Kidney (tissue), 22 donors: ENCODE measurements at places on chromosomes 11 and 22.

DNA sequence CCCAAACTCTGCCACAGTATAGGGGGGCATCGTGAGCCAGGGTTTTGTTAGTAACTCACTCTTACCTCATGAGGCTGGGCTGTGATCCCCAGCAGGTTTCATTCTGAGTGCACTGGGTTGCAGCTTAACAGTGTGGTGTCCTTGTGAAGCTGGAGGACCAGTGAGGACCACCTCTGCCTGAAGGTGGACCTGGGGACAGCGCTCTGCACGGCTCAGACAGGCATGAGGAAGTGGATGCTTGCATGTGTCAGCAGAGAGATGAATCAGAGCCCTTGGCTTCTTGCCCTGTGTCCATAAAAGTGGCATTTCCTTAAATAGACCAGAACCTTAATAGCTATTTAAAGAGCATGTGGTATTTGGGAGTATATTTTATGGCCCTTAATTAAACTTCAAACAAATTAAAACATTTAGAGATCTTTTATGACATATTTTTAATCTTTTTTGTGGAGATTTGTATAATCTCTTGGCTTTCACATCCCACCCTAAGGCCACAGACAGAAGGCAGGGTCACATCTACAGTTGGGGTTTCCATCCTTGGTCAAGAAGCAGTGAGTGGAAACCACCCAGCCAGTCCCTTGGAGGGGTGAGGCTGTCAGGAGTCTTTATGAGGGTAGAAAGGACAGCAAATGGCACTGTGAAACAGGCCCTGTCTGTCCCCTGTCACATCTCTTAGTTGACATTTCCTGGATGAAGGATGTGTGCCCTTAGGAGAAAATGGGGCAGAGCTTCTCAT, 24.8 kb upstream of the ADORA2A start:
- peak; percentile 78 for DNase-seq

DNA sequence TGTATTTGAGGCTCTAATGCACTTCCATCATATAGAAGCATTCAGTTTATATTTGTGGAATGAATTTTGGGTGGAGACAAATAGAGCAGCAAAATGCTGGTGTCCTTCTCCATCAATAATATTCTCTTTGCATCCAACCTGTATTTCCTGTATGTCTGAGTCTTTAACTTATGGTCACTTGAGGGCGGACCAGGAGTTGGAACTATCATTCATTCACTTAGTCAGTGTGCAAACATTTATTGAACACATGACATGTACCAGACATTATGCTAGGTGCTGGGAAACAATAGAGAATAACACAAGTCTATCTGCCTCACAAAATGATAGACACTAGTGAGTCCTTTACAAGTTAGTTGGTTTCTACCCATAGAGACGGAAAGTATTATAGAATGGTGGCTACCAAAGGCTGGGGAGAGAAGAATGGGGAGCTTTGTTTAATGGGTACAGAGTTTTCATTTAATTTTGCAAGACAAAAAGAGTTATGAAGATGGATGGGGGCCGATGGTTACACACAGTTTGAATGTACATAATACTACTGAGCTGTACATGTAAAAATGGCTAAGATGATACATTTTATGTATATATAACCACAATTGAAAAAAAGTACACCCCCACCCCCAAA, 4.6 kb upstream of the TMEM123 start:
- no peak for DNase-seq

GRCh38 chr11:126452241-126453101, 97.0 kb downstream of the ST3GAL4 start:
- peak; percentile 69 for DNase-seq

- no peak for DNase-seq
These were observed 499.0 kb upstream of the CCDC179 start for GRCh38 chr11:23359297-23359696.

- no peak for DNase-seq
These were observed 4.4 kb downstream of the CAT start for GRCh38 chr11:34443136-34443535.

DNA sequence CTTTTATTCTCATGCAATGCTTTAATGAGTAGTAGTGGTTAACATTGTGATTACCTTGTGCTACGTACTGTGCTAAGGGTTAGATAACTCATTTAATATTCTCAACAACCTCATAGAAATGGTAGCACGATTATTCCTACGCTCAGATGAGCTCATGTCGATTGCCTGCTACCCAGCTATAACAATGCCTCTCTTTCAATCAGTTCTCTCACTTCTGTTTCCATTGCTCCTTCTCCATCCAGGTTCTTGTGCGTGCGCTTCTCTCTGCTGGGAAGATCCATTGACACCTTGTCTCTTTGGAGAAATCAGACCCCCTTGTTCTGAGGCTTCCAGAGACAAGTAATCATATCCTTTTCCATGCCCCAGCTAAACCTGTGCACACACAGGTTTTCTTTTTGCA, 120.8 kb downstream of the NECTIN1 start:
- DNase-seq: no peak

- no peak for DNase-seq
These were observed 126.0 kb downstream of the SYN3 start for GRCh38 chr22:32932176-32932575.

DNA sequence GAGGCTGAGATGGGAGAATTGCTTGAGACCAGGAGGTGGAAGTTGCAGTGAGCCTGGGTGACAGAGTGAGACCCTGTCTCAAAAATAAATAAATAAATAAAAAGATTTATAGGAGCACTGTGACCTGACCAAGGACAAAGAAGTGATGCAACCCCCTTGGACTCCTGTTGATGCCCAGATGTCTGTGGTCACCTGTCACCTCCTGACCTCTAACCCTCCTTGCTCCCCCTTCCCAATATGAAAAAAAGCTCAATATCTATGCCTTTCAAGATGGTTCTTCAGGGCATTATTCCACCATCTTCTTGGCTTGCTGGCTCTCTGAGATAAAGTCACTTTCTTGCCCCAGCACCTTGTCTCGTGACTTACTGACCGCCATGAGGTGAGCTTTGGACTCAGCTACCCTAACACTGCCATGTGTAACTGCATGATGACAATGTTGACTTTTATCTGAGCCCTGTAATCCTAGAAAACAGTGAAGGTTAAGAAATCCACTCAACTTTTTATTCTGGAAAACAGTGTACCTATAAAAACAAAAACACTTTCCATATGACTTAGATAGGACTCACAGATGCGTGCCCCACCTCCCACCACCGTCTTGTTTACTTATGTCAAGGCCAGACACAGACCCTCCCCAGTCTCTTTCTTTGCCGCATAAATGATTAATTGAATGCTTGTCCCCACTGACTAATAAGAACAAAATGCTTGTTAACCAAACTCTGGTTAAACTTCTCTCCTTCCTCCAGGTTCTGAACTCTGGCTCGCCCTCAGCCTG, 360.5 kb downstream of the BUD13 start:
- no peak for DNase-seq

- DNase-seq: no peak
These were observed 39.7 kb upstream of the ETS1 start for GRCh38 chr11:128626913-128627665.

GRCh38 chr22:30436196-30436595, 10.6 kb downstream of the MTFP1 start:
- DNase-seq: no peak

DNA sequence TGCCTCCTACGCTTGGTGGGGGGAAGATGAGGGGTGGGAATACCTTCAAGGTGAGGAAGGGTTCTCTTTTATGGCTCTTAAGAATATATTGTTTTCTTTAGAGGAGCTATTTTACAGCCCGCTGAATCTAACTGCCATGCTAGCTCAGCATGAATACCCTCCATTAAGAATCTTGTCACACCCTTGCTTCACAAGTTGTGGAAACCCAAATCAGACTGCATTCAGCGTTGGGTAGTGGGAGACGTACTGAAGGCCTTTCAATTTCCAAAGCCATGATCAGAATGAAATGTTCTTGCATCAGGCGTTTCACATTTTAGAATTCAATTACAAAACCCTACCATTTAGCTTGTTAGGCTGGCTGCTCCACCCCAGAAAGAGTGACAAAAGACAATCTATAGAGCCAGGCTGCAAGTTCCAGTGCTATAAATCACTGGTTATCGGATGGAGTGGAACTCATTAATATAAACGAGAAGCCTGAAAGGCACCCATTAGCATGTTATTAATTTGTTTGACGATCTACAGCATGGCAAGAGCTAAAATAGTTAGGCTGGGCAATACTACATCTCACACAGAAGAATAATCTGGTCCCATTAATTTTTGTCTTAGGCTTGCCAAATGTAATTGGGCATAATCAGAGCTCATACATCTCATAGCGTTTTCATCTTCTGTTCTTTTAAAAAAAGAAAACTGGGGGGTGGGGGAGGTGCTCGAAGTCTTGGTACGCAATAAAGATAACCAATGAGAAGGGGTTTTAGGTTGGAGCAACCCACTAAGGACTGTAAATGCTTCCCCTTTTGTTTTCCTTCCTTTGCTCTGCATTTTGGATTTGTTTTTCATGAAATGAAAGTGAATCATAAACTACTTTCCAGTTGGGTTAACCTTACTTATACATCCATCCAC, 57.5 kb downstream of the ABTB2 start:
- DNase-seq: peak; percentile 73

- peak; percentile 90 for DNase-seq
These were observed 58.2 kb downstream of the WNT7B start for GRCh38 chr22:45918459-45919370.

- no peak for DNase-seq
These were observed 171.5 kb downstream of the LDLRAD3 start for GRCh38 chr11:36115378-36115801.

DNA sequence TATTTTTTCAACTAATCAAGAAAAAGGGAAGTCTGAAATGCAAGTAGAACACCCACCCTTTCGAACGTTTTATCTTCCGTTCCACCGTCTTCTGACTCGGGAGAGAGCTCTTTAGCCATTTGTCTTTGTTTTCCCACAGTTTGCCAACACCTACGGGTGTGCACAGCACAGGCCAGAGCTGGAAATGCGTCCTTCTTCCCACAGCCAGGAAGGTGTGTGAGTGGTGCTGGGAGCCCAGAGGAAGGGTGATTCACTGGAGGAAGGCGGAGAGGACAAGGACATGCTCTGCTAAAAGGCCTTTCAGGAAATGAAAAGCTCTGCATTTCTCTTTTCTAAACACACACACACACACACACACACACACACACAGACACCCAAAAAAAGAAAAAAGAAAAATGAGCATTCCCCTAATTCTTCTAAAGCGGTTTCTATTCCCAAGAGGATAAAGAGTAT, 18.5 kb downstream of the ENDOD1 start:
- peak; percentile 78 for DNase-seq

GRCh38 chr11:112321501-112322172, 61.0 kb upstream of the PLET1 start:
- peak; percentile 79 for DNase-seq

DNA sequence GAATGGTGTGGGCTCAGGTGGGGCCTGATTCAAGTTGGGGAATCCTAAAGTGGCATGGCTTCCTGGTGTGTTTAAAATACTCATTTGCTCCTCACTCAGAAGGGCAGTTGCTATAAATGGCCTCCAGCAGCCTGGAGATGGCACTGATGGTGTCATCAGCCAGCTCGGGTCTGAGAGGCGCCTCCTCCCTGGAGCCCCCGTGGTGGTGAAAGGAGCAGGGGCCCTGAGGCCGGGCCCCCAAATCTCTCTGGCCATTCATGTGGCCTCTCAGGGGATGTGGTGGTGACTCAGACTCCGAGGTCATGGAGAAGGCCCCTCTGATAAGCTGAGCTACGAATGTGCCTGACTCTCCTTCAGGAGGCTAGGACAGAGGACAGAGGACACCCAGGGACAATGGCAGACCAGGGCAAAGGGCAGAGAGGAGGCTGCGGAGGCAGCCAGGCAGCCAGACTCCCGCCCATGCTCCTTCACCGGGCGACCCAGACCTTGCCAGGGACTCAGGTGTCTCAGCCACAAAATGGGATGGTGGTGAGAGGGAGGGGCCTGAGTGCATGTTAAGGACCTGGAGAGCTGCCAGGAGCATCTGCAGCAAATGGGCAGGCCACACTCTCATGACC, 129.2 kb downstream of the CTTN start:
- no peak for DNase-seq

DNA sequence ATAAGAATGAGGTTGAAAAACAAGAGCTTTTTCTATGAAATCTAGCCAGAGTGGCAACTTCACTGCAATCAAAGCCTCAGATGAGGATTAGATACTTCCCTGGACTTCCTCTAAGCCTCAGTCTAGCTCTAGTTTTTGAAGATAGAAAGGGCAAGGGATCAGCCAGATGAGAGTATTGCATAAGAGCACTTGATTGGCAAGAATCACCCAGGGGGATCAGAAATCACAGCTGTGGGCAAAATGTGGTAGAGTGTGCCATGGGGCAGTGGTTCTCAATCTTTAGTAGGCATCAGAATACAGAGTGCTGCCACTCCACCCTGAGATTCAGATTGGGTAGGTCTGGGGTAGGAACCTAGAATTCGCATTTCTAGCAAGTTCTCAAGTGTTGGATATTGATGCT, 82.4 kb downstream of the EXT2 start:
- DNase-seq: no peak

- no peak for DNase-seq
These were observed 42.6 kb downstream of the SLN start for GRCh38 chr11:107669191-107669740.

DNA sequence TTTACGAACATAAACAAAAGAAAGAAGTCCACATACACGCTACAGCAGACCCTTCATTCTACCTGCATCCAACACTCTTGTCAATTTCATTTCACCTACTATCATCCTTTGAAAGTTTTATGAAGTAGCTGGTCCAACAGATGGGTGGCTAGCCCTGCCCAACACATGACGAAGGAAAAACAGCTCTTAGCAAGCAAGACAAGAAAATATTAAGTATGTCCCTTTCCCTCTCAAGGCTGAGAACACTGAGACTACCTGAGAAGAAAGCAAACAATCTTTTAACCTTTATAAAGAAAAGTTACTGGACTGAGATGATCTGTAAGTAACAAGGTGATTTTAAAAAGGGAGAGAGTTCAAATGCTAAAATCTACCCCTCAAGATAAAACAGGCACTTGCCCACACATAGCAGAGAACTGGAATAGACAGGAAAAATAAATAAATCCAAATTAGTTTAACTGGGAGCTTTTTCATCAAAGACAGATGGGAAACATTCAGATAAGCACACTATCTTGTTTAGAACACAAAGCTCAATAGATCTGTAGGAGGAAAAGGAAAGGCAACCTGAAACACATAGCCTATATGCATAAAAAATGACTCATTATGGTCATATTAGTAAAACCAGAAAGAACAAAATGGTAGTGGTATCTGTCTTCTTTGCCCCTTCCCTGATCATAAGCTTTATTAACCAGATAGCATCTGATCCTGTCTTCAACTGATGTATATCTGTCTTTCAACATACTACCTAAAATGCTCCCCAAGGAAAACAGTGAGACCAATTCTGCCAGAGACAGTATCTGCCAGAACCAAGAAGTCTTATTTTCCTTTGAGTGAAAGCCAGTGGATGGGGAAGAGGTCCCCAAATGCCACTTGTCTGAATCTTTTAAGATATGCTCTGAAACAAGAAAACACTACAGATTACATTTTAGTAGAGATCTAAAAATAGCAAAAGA, 104.3 kb downstream of the MRTFA start:
- DNase-seq: no peak

DNA sequence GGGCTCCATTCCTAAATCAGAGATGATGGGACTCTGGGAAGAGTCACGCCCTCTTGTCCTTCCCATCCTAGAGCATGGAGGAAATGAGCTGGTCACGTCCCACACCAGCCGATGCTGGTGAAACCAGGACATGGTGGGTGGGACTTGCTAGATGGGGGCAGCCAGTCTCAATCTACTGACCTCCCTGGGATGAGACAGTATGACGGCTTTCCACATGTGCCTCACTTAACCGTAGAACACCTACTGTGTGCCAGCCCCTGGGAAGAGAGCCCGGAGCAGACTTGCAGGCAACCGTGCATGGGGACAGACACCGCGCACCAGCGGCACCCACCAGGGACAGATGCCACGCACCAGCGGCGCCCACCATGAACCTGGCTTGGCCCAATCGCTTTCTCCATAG, 3.8 kb downstream of the OSBPL5 start:
- no peak for DNase-seq
